ENCODE measurements at places on chromosomes 3 and 15.

DNA sequence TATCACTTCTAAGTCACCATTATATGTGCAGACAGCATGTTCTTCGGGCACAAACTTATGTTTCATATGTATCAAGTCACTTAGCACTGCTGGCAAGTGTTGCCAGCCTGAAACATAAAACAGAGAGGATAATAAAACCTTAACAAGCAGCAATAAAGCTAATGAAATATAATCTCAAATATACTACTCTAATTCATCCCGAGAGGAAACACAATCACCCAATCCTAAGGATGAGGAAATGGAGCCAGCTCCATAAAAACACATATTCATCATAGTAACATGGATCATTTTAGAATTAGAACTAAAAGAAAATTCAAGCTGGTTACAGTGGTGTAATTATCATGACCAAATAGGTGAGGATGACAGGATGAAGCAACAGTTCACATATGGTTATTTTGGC, 1072.7 kb downstream of the EPHA3 start:
- no peak for DNase-seq

- DNase-seq: no peak
Measured at GRCh38 chr3:31848911-31849310, 132.2 kb downstream of the OSBPL10 start.

DNA sequence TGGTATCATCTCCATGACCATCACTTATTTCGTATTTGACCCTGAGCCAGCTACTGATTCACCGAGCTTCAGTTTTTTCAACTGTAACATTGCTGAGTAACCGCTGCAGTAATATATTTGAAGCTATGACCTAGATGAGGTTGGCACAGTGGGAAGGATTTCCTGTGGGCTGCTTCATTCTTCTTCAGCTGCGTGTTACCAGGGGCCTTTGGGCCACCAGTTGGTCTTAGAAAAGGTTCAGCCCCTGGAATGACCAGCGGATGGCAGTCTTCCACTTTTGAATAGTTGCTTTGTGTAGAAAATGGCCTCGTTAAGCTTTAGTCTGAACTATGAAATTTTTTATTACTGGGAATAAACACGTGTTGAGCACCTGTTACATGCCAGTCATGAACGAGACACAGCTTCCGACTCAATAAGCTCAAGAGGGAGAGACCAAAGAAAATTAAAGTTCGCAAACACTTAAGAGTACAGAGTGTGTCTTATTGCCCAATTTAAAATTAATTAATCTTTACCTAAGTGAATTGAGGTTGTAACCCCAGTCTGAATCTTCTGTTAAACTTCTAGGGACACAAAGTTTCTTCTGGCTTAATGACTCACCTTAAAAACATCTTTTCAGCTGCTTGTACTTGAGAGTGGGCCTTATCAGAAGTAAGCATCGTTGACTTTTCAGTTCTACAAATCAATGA, 57.6 kb upstream of the NR2E3 start:
- DNase-seq: no peak

GRCh38 chr3:139893963-139894642, 40.9 kb upstream of the CLSTN2 start:
- no peak for DNase-seq

GRCh38 chr3:62211675-62212429, 161.5 kb downstream of the FEZF2 start:
- DNase-seq: no peak

- no peak for DNase-seq
Measured at GRCh38 chr3:49316696-49317457, 23.0 kb downstream of the USP4 start.

- no peak for DNase-seq
Measured at GRCh38 chr3:52289747-52290595, 2.3 kb downstream of the GLYCTK start.

GRCh38 chr15:99502661-99503060, 63.1 kb upstream of the MEF2A start:
- no peak for DNase-seq

GRCh38 chr3:132703733-132704132, 18.5 kb downstream of the NPHP3 start:
- no peak for DNase-seq

- DNase-seq: no peak
Measured at GRCh38 chr3:51997935-51998596, 2.4 kb upstream of the RPL29 start.

- no peak for DNase-seq
Measured at GRCh38 chr3:124213641-124214040, 221.7 kb upstream of the ROPN1 start.

DNA sequence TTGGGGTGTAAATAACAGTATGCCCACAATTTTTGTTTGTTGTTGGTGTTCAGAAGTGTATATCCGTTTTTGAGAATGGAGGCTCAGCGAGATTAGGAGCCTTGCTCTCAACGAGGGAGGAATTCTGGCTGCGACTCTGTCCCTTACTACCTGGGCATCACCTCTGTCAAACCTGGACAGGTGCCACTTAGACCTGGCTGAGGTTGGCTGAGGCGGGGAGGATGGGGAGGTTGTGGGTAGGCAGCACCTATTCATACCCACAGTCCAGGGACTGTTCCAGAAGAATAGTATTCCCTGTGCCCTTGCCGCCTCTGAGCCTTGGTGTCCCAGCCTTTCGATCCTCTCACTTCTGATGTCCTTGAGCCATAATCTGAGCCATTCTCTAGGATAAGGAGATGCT, 99.9 kb downstream of the LINGO1 start:
- DNase-seq: no peak

DNA sequence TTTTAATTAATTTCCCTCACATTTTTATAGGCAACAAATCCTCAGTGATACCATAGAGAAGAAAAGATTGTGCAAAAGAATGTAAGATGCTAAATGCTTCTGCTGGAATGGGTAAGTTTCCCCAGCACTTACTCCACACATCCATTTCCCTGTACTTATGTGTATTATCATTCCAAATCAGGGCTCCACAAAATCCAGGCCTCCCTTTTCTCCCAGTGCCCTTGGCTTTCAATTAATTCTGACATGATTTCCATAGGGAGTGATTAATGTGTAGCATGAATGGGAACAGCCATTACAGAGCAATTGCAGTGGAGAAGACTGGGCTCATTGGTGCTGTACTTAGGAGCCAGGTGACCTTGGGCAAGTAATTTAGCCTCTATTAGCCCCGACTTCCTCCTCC, 41.3 kb upstream of the UBE2E1 start:
- no peak for DNase-seq

GRCh38 chr15:56805466-56806147, 72.3 kb upstream of the ZNF280D start:
- DNase-seq: no peak

DNA sequence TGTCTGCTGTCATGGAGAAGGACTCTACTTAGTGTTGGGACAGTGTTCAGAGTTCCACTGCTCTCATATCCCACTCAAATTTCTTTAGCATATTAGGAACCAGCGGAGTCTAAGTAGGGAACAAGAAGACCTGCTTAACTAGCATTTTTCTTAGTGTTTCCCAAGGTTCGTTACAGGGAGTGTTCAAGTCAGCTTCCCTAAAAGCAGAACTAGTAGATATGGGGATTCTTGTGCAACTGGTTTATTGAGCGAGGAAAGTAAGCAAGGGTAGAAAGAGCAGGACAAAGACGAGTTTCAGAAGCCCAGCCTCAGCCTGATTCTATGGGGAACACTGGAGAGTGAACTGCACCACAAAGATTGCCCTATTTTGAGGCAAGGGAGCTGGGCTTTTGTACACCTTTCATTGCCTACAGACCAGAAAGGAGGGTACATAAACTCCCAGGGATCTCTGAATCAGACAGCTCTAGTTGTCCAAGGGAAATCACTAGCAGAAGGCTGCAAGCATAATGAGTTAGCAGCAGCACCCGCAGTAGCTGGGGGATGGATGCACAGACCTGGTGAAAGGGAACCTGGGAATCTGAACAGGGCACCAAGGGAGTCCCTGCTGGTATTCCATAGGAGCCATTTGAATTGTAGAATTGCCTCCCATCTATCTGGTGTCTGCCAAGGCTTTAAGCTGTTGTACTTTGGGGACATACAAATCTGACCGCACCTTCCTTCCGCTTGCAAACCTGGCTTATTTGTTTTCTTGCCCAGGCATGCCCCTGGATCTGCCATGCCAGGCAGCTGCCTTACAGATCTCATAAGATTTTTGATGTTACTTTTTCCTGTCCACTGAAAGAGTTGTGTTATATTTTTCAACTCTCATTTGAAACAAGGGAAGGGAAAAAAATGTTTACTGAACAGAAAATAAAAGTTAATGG, 15.1 kb downstream of the CMTM7 start:
- no peak for DNase-seq

DNA sequence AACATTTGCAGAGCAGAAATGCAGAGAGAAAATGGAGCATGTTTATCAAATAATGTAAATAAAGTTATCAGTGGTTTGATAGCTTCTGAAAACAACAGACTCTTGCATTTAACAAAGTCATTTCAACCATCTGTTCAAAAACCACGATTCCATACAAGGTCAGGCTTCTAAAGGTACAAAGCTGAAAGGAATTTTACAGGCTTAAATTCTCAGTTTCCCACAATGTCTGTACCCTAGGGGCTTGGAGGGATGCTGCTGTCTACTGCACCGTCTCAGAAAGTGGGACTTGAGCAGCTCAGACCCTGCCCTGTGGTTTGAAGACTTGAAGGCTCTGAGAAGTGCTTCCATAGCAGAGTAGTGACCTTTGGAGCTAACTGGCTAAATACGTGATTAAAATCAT, 30.4 kb upstream of the TM4SF1 start:
- no peak for DNase-seq

DNA sequence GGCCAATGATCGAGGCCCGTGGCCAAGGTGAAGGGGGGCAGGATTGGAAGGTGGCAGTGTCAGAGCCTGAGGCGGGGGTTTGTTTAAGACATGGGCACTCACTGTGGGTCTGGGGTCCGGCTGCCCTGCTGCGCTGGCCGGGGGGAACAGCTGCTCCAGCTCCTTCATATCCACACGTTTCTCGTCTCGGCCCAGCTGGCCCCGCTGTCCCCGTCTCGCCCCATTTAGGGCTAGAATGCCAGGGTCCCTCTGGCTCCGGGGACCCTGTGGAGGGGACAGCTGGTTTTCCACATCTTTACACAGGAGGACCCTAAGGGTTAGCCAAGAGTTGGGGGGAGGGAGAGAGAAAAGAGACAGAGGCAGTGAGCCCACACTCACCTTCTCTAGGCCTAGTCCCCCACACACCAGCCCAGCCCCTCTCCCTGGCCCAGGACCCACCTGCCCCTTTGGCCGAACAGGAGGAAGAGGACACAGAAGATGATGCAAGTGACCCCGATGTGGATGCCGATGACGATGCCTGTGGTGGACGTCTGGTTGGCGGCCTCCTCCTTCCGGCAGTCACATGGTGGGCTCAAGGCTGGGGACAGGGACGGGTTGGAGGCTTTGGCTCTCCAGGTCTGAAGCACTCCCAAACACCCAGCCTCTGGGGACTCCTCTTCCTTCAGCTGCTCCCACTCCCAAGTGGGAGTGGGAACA, 25.0 kb downstream of the RNU5B-1 start:
- no peak for DNase-seq

GRCh38 chr3:189981668-189982067, 139.0 kb downstream of the P3H2 start:
- DNase-seq: no peak

- DNase-seq: no peak
Measured at GRCh38 chr3:150830094-150830681, 67.2 kb upstream of the SIAH2 start.

DNA sequence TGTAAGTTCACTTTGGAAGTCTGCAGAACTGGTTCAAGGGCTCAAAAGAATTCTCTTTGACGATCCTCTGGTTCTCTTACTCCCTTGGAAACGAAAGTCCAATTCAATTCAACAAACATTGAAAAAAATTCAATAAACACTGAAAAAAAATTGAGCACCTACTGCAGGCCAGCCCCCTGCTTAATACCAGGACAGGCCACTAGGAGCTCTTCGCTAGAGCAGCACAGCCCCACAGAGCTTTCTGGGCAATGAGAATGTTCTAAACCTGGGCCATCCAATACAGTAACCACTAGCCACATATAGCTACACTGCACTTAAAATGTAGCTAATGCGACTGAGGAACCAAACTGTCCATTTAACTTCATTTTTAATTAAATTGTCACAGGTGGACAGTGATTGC, 50.4 kb upstream of the DCLK3 start:
- no peak for DNase-seq

DNA sequence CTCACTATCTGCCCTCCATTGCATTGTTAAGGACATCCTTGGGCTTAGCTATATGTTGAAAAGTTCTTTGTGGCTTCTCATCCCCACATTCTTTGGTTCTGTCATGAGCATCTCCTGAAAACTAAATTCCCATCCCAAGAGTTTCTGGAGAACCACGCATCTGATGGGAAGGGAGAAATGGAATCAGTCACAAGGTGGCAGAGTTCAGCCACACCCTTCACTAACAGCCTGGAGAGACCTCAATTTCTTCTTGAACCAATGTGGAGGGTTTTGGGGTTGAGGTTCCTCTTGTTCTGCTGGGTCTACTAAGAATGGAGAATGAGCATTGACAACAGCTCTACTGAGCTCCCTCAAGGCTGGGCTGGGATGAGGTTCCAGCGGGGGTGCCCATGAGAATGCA, 15.6 kb upstream of the MAGEL2 start:
- DNase-seq: no peak

DNA sequence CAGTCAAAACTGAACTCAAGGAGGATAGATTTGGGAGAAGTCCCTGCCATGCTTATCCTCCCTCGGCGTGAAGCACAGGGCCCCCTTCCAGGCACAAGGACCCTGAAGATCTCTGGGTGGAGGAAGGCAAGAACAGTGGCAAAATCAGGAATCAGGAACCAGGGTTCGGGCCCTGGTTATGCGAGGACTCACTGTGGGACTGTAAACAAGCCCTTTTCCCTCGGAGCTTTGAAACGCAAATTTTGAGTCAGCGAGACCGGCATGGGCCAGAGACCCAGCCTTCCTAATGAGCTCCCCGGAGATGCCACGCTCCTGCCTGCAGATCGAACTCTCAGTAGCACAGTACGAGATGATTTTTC, 70.1 kb downstream of the SLC12A8 start:
- DNase-seq: no peak

GRCh38 chr3:160099834-160100233, 111.2 kb downstream of the IL12A start:
- no peak for DNase-seq

DNA sequence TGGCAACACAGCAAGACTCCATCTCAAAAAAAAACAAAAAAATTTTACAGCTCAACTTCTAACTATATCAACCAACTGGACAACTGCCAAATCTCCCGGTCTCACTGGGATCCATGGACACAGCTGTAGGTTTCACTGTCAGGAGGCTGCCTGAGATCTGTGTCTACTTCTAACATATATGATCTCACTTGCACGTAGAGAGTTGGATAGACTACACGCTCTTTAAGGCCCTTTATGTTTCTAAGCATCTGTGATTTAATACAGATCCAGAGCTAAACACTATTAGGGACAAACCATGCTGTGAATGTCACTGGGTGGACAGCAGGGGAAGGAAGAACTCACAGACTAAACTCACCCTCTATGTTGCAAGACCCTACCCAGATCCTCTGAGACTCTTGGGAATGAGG, 13.0 kb upstream of the APOD start:
- no peak for DNase-seq

- peak; percentile 6 for DNase-seq
Measured at GRCh38 chr3:42710323-42711021, 7.9 kb upstream of the HHATL start.

GRCh38 chr15:58466566-58466965, 34.8 kb downstream of the LIPC start:
- DNase-seq: no peak
